ENCODE measurements at places on chromosomes 7 and 10. TPM values are rescaled to one million over a fixed set of nuclear protein-coding genes. Genes with fewer than 3 reads are reported as not detected.

- H3K4me1 ChIP-seq = no peaks in the 10 kb centered on the region
- no peak overlapping the region for H3K4me3 ChIP-seq
- no peak for DNase-seq
- no peak overlapping the region for H3K27ac ChIP-seq
Observed at GRCh38 chr7:27600247-27600646, 62.4 kb downstream of the HIBADH start.

DNA sequence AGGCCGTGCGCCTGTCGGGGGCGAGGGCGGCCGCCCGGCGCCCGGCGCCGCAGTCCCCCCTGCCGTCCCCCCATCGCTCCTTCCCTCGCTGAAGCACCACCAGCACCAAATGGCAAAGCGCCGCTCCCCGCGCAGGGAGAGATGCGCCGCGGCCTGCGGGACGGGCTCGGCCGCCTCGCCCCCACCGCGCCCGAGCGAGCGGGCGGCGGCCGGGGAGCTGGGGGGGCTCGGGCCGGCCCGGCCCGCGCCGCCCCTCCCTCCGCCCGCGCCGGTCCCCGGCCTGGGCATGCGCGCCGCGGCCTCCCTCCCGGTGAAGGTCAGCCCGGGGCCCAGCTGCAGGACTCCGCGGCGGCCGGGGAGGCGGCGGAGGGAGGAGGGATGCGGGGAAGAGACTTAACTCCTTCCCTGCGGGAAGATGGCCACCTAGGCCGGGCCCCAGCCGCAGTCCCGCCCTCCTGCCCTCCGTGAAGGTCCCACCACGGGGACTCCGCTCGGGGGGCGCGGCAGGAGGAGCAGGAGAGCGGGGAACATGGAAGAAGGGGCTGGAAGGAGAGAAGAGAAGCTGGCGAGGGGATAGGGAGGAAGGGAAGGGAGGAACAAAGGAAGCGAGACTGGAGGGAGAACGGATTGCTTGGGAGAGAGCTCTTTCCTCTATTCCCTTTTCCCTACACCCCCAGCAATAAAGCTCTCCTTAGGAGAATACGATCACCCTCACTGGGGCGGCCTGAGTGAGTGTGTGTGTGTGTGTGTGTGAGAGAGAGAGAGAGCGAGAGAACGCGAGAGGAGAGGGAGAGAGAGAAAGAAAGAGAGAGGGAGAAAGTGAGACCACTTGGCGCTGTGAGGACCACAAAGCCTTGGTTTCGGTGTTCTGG, 3.4 kb upstream of the SMARCD3 start:
- H3K4me3 ChIP-seq = peak overlapping the region; percentile 54
- H3K27ac ChIP-seq = peak overlapping the region; percentile 45
- H3K4me1 ChIP-seq = peaks cover 47% of the 10 kb centered on the region
- H3K36me3 ChIP-seq = no peaks in the 10 kb centered on the region

DNA sequence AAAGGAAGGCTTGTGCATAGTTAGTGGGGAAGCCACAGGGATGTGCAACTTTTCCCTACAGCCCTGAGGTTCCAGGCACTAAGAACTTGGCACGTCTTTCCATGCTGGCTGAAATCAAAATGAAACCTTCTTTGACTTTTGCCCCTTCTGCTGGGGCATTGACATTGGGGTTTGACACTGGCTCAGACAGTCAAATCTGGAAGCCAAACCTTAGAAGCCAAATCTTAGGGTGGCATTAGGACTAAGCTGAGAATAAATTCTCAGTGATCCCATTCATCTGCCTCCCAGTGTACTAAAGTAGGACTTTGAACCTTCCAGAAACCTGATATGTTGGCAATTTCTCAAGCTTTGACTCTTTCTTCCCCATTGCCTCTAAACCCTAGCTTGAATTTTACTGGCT, 31.3 kb upstream of the INSYN2A start:
- no peak for DNase-seq
- H3K4me3 ChIP-seq = no peak overlapping the region
- no peaks in the 10 kb centered on the region for H3K36me3 ChIP-seq
- no peaks in the 10 kb centered on the region for H3K27me3 ChIP-seq
- H3K27ac ChIP-seq = no peak overlapping the region

DNA sequence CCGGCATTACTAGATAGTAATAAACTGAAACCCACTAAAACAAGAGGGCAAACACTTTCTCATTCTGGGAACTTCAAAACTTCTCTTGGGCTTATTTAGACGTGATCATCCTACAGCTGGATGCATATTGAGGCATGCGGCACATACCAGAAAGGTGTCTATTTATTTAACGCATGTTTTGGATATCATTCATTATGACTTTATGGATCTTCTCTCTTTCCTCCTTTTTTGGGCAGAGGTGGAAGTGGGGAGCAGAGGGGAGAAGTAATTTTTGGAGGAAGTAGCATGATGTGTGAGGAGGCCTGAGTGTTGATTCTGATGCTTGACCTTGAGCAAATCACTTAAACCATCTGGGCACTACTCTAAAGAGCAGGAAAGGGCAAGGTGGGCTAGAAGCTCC, 270.6 kb downstream of the TRIL start:
- H3K27ac ChIP-seq = no peak overlapping the region
- no peaks in the 10 kb centered on the region for H3K36me3 ChIP-seq
- H3K4me1 ChIP-seq = no peaks in the 10 kb centered on the region

GRCh38 chr7:151172273-151173141, 5.0 kb upstream of the GBX1 start:
- no peak overlapping the region for H3K27ac ChIP-seq
- peaks cover 6% of the 10 kb centered on the region for H3K4me1 ChIP-seq
- peaks cover 26% of the 10 kb centered on the region for H3K27me3 ChIP-seq
- peak; percentile 77 for DNase-seq

Gene LHFPL3
- 0.14 TPM for total RNA-seq

Gene FRMPD2
- not detected for total RNA-seq

Gene RAPGEF5
- total RNA-seq = 18.5 TPM

Measured in adrenal gland (tissue), 19 donors.